ENCODE measurements at places on chromosomes 6 and 20.

GRCh38 chr6:133376743-133377142 is 135.6 kb downstream of the EYA4 start:
- no peak for DNase-seq

GRCh38 chr20:53943522-53944291 is 126.7 kb downstream of the BCAS1 start:
- DNase-seq, result peak; percentile 51

GRCh38 chr6:117974914-117975627 is 68.0 kb downstream of the SLC35F1 start:
- no peak for DNase-seq

DNA sequence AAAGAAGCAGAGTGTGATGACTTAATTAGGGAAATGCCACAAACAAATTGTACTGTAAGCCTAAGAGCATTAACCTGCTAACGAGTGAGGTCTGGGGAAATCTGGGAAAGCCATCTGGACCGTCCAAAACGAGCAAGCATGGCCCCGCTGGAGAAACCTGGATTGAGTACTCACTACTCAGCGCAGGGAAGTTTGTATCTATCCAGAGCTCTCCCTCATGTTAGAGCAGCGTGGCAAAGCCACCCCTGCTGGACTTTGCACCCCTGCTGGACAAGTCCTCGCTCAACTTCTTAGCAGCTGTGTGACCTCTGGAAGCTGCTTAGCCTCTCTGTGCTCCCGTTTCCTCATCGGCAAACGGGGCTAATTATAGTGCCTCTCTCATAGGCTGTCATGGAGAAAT is 37.3 kb downstream of the PSMG4 start:
- DNase-seq, result no peak

DNA sequence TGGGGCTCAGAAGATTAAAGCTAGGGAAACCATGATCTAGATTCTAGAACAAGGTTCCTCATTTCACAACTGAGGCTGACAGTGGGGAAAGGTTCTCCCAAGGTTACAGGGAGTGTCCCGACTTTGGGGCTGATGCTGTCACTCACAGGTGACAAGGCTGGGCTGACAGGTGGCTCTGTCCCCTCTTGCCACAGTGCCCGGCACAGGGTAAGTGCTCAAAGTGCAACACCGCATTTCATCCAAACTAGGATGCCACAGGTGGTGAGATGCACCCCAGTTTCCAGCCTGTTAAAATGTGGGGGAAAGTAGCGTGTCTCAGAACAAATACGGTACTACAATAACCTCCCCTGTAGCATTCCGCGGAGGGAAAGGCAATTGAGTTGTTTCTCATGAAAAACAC is 7.8 kb downstream of the ZBP1 start:
- DNase-seq, result no peak

DNA sequence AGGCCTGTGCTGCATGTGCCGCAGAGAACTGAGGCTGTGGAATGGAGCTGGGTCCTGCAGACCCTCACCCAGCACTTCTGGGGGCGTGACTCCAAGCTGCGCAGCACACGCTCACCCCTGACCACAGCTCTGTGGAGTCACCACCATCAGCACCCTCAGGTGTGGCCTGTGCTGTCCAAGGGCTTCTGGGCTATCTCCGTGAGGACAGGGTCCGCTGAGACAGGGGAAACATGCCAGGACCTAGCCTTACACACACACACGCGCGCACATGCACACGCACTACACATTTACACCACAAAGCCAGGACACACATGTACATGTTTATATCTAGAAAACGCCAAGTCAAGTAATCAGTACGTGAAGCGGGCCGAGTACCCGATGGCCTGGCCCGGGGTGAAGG is 26.8 kb upstream of the TCFL5 start:
- no peak for DNase-seq

DNA sequence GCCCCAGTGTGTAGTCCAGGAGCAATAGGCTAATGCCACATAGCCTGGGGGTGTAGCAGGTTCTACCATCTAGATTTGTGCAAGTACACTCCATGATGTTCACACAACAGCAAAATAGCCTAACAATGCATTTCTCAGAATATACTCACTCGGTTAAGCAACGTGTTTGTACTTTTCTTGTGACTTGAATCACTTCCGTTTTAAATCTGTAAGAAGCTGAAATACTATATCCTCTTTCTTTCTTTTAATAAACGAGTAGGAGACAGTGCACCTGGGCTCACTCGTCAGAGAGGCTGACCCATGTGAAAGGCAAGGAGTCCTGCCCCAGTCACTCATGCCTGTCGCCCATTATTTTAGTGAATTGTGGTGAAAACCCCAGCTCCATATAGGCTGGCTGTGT is 201.6 kb downstream of the FOXA2 start:
- DNase-seq, result no peak

GRCh38 chr6:131789219-131789618 is 18.6 kb upstream of the ENPP1 start:
- peak; percentile 45 for DNase-seq

All from fibroblast of skin of right quadriceps (primary cell).